AG10803 (cell line): ENCODE measurements at places on chromosomes 6 and 20.

DNA sequence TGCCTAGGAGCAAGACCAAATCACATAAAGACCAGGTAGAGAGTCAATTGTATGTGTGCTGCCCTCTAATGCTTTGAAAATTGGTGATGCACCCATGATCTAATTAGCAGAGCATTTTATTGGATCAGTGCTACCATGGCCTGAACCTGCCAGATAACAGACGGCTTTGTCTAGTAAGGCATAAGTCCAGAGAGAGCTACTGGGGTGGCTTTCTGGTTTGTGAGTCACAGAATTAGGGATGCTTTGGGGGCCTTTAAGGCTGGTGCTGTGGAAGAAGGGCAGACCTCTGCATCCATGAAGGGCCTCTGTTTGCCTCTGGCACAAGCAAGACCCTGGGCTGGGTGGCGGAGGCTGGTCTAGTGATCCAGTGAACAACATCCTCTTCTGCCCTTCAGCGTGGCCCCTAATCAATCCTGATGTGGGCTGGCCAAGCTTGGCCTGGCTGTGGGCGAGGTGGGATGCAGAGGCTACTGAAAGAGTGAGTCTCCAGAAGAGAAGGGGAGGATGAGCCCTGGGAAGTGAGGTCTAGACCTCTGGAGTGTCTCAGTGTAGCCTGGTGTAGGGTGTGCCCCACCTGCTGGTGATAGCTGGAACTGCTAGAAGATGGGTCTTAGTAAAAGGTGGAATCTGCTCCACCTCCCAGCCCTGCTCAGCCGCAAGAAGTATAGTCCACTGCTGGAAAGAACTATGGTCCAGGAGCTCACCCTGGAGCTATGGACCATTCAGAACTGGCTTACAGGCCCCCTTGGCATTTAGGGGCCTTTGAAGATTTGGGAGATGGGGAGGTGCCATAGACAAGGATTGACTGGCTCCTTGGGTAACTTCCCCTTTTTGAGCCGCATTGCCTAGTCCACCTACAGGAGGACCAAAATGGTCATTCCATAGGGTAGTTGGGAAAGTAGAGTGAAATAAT, 36.7 kb upstream of the AAR2 start:
- DNase-seq, result peak; percentile 75

DNA sequence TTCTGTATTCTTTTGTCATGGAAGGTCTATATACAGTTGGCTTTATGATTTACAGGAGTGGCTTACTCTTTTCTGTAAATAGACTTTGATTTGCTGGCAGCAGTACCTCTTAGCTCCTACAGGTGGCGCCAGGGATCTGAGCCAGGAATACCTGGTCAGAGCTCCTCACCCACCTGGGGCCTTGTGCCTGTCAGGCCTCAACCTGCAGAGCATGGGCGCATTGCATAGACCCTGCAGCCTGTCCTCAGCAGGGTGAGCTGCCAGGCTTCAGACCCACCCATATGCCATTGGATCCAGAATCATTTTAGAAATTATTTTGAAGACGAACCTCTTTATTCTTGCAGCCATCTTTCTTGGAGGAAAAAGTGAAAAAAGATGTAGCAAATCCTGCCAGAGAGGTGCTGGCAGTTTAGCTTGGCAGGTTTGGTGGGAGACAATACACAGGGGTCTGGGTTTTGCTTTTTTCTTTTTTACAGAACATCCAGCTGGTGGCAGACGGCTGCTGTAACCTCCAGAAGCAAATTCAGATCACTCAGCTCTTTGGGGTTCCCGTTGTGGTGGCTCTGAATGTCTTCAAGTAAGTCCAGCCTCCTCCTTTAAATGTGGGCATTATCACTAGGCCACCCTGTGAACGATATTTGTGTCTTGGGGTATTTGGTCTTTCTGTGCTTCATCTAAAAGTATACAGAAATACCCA, 149.1 kb downstream of the MTHFD1L start:
- peak; percentile 49 for DNase-seq

- no peak for DNase-seq
These were observed 15.8 kb downstream of the WFDC2 start for GRCh38 chr20:45485388-45485787.

GRCh38 chr20:34045930-34046725, 52.4 kb downstream of the RALY start:
- no peak for DNase-seq

DNA sequence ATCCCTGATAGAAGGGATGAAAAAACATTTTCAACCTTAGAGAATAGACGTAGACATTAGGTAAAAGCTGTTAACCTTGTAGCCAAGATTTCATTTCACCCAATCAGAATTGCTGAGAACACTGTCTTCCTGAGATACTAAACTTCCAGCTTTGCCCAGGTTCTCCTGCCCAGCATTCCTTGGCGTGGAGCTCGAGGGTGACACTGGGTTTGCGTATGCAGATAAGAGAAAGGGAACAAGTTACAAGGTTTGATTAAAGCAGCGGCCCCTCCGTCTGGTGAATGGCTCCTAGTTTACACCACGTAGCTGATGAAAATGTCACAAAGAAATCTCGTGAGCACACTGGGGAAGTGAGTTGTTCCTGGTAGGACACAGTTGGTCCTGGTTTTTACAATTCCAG, 247.8 kb downstream of the FARS2 start:
- no peak for DNase-seq
